ENCODE measurements at places on chromosomes 11 and 22.
A peak's percentile ranks its signal among the peaks of the same experiment; 100 is the strongest.

GRCh38 chr22:30867746-30868662 lies 100.6 kb downstream of the MORC2 start:
- DNase-seq: no peak

DNA sequence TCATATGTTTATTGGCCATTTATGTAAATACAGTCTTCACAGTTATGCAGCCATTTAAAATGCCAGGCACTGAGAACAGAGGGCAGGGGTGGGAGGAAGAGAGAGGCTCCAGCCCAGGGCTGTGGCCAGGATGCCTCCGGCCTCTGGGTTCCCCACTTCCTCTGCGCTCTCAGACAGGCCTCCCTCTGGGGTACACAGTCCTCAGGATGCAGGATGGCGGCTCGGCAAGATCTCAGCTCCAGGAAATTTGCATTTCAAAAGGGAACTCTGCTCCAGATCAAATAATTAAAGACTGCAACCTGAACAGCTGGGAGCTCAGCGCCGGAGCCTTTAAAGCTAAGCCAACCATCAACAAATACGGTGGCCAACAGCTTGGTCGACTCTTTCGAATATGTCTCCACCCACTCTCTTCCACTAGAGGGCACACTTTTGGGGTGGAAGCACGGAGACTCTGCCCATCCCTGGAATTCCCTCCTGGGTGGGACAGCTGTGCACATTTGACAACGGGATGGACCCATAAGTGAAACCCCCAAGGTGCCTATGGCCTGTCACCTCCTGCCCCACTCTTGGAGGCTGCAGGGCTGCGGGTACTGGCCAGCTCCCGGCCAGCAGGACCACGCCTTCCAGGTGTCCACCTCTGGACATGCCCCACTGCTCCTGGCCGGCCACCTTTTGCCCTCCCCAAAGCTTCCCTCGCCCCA lies 1044.7 kb downstream of the BRD1 start:
- DNase-seq: no peak

DNA sequence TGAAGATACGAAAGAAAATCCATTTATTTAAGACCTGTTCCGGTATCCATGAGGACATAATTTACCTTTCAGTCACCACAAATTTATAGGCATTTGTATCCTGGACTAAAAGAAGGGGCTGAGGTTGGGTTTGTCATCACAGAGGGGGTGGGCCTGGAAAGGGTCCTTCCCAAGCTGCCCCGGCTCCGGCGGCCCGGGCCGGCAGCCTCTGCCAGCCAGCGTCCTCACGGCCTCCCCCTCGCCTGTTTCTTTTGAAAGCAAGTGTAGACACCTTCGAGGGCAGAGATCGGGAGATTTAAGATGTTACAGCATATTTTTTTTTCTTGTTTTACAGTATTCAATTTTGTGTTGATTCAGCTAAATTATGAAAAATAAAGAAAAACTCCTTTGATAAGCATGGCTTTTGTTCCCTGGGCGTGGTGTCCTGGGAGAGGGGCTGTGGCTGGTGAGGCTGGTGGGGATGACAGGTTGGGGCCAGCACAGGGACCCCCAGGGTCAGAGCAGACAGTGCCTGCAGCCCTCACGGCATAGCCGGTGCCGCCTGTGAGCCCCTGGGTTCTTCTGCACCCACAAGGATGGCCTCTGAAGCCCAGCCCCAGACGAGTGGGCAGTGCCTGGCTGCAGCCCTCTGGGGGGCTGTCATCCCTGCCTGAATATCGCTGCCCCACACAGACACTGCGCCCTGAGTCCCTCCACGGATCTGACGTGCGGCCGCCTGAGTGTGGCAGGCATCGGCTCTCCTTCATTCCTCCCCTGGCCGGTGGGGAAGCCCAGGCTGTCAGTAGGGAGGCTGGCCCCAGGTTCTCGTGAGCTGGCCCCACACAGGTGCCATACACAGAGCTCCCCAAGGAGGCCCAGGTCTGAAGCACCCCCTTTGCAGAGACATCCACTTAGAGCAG lies 1075.9 kb downstream of the BRD1 start:
- no peak for DNase-seq

- DNase-seq: no peak
Observed at GRCh38 chr11:2808850-2809846, 76.4 kb downstream of the CDKN1C start.

DNA sequence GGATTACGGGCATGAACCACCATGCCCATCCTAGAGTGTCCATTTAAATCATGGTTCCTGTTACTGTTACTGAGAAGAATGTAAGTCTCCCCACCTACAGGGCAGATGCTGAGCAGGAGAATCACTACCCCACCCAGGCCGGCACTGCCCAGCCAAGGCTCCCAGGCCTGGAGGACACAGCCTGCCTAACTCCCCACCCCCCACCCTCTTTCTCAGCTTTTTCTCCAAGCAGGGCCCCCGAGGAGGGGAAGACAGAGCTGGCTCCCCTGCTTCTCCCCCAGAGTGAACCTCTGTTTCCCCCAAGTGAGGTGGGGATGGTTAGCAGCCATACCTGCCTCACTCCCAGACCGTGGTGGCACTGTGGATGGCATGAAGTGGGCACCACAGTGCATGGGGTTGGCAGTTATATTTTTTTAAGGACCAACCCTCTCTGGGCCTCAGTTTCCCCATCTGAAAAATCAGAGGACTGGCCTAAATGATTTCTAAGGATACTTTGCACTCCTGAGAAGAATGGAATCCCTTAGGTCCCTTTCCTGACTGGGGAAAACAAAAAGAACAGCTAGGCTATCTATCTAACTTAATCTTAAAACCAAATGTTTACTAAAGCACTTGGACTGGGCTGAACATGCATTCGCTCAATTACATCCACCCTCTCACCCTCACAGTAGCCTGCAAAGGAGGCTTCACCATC lies 5.0 kb downstream of the CBX7 start:
- no peak for DNase-seq

DNA sequence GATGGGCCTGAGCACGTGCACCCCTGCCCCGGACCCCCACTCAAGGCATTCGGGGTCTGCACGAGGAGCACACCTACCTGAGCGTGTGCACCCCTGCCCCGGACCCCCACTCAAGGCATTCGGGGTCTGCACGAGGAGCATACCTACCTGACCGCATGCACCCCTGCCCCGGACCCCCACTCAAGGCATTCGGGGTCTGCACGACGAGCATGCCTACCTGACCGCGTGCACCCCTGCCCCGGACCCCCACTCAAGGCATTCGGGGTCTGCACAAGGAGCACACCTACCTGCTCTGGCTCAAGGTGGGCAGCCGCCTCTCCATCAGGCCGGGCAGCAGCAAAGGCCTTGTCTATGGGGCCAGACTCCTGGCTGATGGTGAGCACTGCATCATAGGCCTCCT lies 48.7 kb upstream of the LRRC32 start:
- DNase-seq: no peak

DNA sequence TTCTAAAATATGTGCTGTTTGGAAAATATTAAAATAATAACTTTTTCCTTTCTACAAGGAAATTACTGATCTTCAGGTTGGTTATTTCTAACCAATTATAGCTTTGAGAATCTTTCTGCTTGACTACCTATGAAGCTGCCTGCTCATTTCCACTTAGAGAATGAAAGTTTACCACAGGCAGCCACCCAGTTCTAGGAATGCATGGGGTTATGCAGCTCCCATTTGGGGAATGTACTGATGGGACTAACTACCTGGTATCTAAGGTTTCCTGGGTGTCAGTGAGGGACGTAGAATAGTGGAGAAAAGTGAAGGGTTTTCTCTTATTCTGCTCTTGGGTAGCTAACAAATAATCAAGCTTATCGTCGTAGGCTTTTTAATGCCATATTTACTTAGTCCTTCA lies 73.4 kb downstream of the DEUP1 start:
- DNase-seq: no peak

GRCh38 chr22:35348703-35349102 lies 32.2 kb upstream of the HMOX1 start:
- DNase-seq: no peak

DNA sequence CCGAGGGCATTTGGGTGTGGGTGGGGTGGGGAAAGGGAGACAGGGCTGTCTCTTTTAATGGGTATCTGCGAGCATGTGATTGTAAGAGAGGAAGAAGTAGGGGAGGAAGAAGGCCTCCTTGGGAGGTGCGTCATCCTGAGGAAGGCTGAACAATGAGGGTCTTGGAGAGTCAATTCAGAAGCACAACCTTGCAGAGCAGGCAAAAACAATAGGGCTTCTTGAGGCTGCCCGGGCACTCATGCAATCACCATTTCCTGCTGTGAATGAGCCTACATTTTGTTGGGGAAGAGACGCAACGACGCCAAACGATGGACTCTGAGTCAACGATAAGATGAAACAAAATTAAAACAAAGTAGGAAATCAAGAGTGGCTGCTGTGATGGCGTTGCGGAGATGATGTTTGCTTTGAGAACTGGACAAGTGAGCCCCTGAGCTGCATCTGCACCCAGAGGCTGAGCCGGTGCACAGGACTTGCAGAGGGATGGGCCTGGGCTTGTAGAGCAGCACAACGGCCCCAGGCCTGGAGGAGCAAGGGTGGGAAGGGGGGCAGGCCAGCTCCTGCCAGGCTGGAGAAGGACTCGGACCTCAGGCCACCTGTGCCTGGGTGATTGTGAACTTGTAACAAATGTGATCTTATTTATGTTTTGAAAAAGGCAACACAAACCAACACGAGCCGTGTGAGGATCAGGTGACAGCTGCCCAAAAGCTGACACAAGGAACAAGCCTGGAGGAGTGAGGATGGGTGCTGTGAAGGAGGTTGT lies 92.3 kb upstream of the B3GAT1 start:
- no peak for DNase-seq

GRCh38 chr11:120413480-120413879 lies 77.3 kb downstream of the ARHGEF12 start:
- DNase-seq: peak; percentile 34

Data from LoVo (cell line).